ENCODE measurements at places on chromosomes 7 and 10.

GRCh38 chr10:114557854-114558253, 100.2 kb downstream of the ABLIM1 start:
- DNase-seq = no peak

DNA sequence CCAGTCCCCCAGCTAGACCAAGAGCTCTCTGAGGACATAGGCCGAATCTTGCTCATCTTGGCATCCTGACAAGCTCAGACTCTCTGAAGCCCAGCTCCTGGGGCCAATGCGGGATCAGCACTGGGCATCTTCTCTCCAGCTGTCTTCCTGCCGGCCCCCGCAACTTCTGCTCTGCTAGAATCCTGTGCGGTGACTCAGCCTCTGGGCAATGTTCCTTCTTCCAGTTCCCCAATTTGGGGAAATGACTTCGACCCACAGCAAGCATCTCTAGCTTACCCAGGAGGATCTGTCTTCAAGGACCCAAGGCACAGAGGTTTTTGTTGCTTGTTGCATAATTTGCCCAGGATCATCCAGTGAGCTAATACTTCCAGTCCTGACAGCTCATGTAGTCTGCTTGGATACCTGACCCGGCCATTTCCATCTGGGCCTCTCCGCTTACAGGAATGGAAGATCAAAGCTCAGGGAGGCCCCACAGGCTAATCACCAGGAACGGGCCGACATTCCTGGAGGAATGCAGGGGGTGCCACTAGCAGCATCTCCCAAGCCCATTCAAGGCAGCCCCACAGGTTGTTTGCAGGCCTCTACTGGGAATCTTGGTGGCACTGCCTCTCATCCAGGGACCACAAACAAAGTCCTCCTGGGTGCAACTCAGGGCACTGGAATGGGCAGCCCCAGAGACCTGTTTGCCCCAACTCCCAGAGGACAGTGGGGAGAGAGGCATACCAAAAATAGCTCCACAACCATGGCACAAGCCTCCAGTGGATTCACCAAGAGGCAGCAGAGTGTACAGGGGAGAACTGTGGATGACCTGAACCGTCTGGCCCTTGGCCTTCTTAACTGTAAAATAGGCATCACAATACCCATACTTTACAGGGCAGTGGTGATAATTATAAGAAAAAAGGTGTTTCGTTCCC, 151.9 kb downstream of the NEURL1 start:
- no peak for DNase-seq

DNA sequence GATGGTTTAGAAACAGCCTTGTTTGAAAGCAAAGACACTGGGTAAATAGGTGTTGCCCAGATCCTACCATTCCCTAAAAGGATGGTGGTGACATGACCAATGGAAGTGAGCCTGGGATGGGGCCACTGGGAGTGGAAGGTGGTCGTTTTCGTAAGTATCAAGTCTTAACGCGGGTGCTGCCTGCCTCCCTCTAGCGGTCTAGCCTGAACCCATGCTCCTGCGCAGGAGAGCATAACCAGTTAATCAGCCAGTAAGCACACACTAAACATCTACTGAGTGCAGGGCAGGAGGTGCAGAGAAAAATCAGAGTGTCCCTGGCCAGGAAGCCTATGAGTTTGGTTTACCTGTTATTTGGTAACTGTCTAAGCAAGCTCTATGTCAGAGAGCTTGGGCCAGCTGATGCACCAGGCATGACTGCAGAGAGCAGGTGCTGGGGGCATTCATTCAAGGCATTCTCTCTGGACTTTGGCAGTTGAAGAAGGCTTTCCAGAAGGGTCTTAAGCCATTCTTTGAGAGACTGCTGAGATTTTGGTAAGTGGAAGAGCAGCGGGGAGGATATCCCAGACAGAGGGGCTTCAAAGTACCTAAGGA, 930 bp downstream of the GARIN1A start:
- DNase-seq = peak; percentile 12

DNA sequence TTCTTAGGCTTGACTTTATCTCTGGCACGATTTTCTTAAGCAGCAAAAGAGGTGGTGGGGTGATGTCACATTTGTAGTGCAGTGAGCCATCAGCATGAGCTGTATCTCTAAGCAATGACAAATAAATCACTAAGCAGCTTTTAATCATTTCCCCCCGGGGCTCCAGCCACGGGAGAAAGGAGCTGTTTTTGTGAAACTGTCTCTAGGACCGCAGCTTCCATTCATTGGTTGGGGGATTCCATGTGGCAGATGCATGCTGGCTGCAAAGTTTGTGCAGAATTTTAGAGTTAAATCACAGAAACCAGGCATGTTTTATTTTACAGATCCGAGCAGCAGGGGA, 464 bp downstream of the KIAA1217 start:
- peak; percentile 72 for DNase-seq

DNA sequence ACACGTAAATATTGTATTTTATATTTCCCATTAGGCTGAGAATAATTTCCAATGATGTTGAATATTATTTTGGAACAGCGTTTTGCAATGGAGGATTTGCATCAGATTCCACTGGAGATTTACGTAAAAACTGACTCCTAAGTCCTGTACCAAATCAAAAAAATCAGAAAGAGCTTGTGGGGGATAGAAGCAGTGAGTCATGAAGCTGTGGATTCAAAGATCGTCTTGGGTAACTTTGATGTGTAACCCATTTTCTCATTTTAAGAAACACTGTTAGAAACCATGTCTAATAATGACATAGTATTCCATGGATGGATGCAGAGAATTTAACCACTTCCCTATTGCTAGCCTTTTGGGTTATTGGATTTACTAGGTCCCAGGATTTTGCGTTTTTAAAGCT, 158.6 kb downstream of the INHBA start:
- no peak for DNase-seq

GRCh38 chr7:100803398-100804161, 23.7 kb downstream of the EPHB4 start:
- peak; percentile 76 for DNase-seq

DNA sequence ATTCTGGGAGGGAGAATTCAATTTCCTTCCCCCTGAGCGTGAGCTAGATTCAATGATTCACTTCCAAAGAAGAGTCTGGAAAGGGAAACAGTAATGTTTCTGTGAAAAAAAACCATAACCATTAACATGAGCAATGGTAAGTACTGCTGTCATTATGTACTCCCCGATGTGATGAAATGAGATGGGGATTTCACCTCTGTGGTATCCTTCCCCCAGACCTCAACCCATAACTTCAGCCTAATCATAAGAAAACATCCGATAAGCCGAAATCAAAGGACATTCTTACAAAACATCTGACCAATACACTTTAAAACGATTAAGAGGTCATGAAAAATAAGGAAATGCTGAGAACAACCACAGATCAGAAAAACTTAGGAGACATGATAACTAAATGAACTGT, 27.2 kb downstream of the EZH2 start:
- DNase-seq = peak; percentile 70

DNA sequence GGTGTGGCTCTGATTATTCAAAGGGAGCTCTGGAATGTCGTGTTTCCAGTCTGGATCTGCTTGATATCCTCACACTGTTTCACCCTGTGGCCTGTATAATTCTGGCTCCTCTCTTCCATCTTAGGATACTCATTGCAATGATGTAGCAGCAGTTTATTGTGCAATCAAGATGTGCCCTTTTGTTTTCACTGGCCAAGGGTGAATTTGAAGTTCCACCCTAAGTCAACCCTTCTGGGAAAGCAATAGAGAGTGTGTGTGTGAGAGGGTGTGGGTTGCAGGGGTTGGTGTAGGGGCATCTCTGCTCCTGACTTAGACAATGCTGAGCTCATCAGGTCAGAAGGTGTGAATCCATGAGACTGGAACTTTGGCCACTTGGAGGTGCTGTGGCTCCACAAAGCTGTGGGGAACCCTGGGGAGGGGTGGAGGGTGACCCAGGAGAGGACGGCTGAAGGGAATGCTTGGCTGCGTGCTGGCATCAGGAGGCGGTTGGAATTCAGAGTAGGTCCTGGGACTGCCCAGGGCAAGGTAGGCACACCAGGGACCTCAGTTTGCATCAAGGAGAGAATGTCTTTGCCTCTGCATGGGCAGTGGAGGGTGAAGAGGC, 118.0 kb upstream of the PRSS58 start:
- peak; percentile 32 for DNase-seq

GRCh38 chr10:86291616-86292340, 74.8 kb downstream of the GRID1 start:
- no peak for DNase-seq

- DNase-seq = no peak
These were observed 28.9 kb downstream of the MINDY4 start for GRCh38 chr7:30799976-30800661.

DNA sequence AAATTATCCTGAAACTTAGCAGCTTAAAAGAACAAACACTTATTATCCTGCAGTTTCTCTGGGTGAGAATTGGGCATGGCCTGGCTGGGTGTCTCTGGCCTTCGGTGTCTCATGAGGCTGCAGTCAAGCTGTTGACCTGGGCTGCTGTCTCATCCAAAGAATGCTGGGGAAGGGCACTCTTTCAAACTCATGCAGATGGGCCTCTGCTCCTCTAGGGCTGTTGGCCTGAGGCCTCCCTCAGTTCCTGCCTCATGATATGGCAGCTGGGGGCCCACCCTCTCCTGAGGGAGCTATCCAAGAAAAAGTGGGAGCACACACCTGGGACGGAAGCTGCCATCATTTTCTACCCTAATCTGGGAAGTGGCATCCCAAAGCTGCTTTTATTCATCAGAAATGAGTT, 43.6 kb downstream of the DRGX start:
- DNase-seq = no peak

DNA sequence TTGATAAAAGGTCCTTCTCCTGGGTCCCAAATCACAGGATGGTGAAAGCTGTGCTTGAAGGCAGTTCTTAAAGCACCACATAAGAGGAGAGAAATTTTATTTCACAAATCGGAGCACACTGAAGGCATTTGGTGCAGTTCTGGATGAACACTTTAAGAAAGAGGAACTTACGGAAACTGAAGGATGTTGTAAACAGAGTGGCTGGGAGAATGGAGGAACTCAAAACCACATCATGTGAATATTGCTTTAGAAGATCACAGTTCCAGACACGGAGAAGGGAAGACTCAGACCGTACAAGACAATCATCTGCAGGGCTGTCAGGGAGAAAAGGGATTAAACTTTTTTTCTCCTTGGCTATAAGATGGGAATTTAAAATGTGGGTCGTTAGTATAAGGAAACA, 9.0 kb upstream of the GPR141 start:
- no peak for DNase-seq

- DNase-seq = no peak
These were observed 36.8 kb upstream of the CDC14C start for GRCh38 chr7:48887500-48887899.

DNA sequence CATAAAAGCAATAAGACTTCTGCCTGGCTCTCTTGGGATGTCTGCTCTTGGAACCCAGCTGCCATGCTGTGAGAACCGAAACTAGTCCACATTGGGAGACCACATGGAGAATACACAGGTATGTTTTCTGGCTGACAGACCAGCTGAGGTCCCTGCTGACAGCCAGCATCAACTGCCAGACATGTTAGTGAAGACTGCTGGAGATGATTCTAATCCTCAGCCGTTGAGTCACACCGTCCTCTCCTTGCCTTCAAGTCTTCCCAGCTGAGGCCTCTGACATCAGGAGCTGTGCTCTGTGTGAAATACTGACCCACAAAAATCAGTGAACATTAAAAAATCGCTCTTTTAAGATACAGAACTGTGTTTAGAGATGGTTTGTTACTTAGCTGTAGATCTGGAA, 36.9 kb upstream of the AGR2 start:
- no peak for DNase-seq

DNA sequence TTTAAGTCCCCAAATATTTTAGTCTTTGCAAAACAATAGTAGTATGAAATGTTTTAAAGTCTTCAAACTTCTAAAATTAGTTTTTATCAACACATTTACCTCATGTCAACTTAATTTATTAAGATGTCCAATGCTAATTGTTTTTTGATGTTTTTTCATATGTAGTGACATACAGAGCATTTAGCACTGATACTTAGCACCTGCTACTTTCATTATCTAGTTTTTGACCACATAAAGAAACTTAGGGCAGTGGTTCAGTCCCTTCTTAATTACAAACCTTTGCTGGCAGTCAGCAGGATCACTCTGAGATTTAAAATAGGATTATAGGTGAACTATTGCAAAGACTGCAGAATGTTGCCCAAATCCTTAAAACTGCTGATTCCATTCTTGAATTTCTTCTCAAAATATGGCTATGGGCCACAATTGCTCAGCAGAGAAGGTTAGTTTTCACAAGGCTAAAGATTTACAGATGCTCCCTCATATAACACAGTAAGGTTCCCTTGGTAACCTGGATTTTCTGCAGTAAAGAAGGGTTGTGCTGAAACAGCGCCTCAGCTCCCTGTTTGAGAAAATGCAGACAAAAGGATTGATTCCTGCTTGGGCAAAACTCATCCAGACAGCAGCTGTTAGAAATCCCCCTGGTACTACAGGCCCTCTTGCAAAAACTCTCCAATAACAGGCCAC, 3.4 kb downstream of the GPR85 start:
- DNase-seq = no peak

GRCh38 chr7:119037941-119038340, 813.4 kb downstream of the ANKRD7 start:
- DNase-seq = no peak

- DNase-seq = no peak
These were observed 103.7 kb upstream of the TMEM72 start for GRCh38 chr10:44807451-44807850.

GRCh38 chr7:116647290-116647689, 24.7 kb upstream of the MET start:
- no peak for DNase-seq

DNA sequence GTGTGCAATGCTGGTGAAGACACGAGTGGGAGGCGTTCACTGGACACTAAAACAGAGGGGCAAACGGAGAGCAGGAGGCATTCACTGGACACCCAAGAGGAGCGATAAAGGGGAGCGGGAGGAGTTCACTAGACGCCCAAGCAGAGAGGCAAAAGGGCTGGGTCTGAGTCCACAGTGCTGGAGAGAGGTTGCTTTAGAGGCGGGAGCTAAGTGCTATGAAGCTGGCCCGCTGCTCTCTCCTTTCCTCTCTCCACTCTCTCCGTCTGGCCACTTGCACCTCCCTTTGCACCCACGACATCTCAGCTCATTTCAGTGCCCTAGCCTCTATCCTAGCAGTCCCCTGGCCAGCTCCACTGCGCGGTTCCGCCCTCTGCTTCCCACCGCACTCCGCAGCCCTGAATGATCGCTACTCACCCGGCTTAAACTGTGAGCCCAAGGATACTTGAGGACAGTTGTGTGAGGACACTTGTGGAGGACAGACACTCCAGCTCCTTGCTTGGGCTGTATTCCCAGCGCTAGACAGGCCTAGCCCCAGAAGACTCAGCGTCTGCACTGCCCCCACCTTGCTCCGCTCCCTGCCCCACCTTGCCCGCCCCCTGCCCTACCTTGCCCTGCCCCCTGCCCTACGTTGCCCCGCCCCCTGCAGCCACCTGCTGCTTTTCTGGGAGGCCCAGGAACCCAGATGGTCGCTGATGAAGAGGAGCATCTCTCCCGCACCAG, 78.8 kb upstream of the CPXM2 start:
- DNase-seq = no peak

All from activated CD4-positive, alpha-beta T cell treated with anti-CD3 and anti-CD28 coated beads, Interleukin-2, Interleukin-6, amounts not matched to agents 100 ng/mL and 50 ng/mL, durations not matched to agents 16 hours and 8 hours (primary cell).